Muscle of leg (tissue), 16 donors: ENCODE measurements at places on chromosomes 2 and 18.

- DNase-seq: no peak
These were observed 107.3 kb upstream of the ANKRD30BL start for GRCh38 chr2:132268977-132269523.

DNA sequence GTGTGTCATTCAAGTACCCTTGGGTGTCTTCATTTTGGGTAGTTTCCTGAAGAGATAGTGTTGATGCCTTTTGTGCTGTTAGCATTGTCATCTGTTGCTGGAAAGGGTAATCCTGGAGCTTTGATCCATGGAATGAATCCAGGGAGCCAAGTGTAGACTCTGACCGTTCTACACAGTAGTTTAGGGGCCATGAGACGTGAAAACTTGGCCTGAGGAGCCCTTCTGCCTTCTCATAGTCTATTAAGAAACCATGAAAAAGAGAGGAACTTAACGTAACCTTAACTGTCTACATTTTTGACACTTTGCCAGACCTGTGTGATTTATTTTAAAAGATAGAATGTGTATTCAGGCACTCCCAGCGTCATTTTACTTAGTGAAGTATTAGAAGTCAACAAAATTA lies 194.0 kb downstream of the BABAM2 start:
- DNase-seq: no peak

DNA sequence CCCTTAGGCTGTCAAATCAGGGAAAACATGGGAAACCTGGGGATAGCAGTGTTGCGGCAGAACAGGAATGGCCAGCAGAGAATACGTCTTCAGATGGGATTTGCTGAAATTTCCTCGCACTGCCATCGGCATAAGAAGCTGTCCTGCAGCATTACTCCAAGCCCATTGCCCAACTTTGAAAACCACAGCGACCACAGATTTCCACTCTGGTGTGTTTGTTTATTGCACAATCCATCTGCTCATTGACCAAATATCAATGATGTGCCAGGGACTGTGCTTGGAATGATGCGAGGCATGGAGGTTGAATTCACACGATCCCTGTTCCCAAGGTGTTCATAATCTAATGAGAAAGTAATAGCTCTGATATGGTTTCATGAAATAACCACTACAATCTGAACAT lies 383.3 kb upstream of the MYT1L start:
- no peak for DNase-seq

- no peak for DNase-seq
These were observed 28.6 kb upstream of the NEMP2 start for GRCh38 chr2:190563109-190563508.

DNA sequence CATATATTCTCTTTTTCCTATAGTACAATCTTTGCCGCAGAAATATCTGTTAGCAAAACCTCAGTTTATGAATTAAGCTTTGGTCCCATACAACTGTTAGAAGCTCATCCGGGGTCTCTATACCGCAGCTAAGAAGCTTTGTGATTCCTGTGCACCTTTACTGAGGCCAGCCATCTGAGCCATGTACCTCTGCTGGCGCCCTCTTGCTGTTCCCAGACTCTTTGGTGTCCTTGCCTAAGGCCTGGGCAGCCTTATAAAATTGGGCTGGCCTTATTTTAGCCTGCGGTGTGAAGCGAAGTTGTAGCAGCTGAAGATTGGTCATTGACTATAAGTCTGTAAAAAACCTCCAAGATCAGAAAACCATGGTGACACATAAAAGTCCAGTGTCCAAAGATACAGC lies 1135.1 kb upstream of the CHAC2 start:
- DNase-seq: no peak
